ENCODE measurements at places on chromosomes 11 and 22.

- DNase-seq: peak; percentile 72
These were observed 60.8 kb upstream of the CCDC179 start for GRCh38 chr11:22920939-22921565.

- no peak for DNase-seq
These were observed 70.1 kb upstream of the LRRC55 start for GRCh38 chr11:57111619-57112018.

DNA sequence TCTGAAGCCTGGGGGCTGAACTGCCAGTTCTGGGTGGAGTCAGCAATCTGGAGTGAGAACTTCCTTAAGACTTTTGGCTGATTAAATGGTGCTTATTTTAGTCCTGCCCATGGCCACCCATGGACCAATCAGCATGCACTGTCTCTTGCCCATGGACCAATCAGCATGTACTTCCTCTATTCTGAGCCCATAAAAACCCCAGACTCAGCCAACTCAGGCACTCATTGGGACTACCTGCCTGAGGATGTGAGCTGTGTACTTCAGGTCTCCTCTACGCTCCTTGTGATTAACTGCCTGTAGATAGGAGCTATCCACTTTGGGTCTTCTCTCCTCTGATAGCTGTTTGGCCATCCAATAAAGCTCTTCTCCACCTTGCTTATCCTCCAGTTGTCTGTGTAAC, 342.3 kb upstream of the CCDC179 start:
- no peak for DNase-seq

DNA sequence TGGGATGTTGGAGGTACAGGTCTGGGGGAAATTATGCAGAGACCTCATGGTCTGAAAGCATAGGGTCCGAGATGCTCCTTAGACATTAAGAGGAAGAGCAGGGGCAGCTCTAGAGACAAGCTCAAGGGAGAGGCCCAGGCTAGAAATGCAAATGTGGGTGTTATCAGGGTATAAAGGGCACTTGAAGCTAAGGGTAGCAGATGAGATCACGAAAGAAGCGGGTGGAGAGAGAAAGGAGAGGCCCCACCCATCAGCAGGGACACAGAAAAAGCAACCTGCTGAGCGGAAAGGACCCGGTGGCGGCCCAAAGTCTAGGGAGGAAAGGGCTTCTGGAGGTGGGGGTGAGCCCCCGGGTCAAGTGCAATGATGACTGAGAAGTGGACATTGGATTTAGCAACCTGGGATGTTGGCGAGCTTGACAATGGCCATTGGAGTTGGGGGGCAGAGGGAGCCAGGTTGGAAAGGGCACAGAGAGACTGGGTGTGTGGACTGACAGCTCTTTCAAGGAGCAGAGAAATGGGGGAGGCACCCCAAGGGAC, 8.9 kb downstream of the TMPRSS6 start:
- no peak for DNase-seq

DNA sequence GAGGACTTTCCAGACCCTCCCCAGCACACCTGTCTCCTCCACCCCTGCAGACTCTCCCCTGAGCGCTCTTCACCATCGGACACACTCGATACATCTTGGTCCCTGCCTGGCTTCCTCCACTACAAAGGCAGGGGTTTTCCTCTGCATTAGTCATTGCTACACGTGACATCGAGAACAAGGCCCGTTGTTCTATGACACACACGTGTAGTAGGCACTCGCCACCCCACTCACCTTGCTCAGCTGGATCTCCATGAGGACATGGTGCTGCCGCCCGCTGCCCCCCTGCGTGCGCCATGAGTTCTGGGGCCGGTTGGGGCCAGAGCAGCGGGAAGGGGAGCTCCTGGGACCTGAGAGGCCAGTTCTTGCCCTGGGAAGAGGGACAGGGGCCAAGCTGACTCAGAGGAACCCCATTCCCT, 16.7 kb downstream of the ATG2A start:
- peak; percentile 18 for DNase-seq

GRCh38 chr22:29031227-29032011, 30.2 kb downstream of the C22orf31 start:
- peak; percentile 97 for DNase-seq

- peak; percentile 9 for DNase-seq
These were observed 112.9 kb downstream of the SPON1 start for GRCh38 chr11:14075118-14076078.

DNA sequence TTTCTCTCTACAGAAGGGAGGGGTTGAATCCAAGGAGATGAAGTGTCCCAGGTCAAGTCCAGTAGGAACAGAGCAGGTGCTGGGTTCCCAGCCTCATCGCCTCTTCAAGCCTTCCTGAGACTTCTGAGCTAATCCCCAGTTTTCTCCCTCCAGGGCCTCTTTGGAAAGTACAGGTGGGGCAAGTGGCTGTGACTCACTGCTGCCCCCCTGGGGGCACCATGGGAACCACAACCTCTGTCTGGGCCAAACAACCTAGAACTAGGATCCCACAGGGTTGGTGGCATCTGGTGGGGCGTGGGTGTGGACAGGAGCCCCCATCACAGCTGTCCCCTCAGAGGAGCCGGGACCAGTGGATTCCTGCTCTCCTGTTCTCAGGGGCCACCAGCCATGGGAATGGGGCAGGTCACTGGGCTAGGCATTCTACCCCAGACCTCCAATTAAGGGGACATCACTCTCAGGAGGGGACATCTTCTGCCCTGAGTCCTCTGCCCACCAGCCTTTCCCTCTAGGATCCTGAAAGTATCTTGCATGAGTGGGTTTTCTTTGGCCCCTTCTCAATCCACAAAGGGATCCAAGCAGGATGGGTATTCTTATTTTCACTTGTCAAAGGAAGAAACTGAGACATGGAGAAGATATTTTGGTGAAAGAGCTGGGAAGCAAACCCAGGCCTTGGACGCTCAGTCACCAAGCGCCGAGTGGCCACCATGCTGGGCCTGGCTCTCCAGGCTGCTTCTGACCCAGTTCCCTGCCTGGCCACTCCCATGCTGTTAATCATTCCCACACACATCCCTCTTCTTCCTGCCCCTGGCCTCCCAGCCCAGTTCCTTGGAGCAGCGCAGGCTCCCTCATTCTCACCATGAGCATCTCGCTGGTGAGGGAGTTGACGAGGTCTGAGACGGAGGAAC, 23.8 kb downstream of the LRRC10B start:
- peak; percentile 11 for DNase-seq

- DNase-seq: no peak
These were observed 55.9 kb downstream of the BTG4 start for GRCh38 chr11:111456086-111456858.

- DNase-seq: no peak
These were observed 58.5 kb downstream of the GAB4 start for GRCh38 chr22:16949561-16949960.

- DNase-seq: peak; percentile 12
These were observed 76.5 kb downstream of the LRRC4C start for GRCh38 chr11:41382927-41383326.

GRCh38 chr11:23364076-23364475, 503.8 kb upstream of the CCDC179 start:
- DNase-seq: peak; percentile 5

DNA sequence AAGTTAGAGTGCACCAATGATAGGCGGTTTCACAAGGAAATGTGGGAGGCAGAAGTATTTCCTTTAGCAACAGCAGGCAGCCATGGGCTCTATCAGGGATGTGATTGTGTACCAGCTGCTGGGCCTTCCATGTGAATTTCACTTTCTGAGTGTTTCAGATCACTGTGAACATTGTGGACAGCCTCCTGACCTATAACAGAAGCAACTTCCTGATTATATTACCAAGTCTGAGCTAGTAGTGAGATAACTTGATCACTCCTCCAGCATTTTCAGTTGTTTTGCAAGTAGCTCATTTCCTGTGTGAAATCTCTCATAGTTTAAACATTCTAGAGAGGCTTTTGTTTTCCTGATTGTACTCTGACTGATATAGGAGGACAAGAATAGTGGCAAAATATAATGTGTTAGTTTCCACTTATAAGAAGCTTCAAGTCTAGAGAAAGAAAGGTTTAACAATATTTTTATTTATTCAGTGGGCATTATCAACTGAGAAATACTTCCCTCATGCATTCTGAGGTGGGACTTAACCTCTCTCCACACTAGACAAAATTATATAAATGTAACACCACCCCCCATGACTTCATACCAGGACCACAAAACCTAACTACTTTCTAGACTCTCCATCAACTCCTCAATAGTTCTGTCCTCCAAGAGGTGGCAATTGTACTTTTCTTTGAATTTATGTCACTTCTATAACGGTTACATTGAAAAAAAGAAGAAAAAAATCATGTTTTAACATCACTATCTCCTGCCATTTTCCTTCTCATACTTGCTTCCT, 184.2 kb upstream of the LUZP2 start:
- peak; percentile 91 for DNase-seq

- DNase-seq: no peak
These were observed 18.2 kb downstream of the PVALB start for GRCh38 chr22:36798674-36799066.

DNA sequence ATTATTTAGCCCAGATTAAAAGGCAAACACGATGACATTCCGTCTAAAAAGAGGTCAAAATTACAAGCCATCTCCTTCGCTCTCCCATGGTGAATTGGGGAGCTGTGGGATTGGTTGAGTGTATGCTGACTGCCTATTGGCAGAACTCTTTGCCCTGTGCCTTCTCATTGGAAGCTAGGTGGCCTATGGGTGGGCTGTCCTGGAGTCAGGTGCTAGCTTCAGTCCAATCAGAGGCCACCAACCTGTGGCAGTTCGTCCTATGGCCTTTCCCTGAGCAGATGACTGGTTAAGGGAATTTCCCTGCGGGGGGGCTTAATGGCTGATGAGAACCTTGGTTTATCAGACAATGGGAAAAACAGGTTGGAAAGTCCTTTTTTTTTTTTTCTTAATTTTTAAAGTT, 3.2 kb upstream of the MTMR3 start:
- no peak for DNase-seq

- peak; percentile 60 for DNase-seq
These were observed 6.2 kb downstream of the PICALM start for GRCh38 chr11:86062719-86063118.

GRCh38 chr11:97454988-97455387, 1065.2 kb downstream of the JRKL start:
- peak; percentile 16 for DNase-seq

DNA sequence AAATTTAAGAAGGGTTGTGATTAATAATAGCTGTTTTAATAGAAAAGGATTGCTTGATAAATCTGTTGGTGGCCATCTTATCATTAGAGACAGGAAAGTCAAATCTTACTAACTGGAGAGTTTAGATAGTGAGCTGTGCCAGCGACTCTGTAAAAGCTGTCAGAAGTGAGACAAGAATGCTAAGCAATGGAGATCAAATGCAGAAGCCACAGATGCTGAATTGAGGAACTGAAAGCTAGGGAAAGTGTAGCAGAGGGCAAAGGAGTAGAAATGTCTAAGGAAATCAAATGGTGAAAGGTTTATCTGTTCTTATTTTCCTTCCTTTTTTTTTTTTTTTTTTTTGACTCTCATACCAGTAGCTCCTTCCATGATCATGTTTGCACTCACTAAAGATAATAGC, 13.7 kb downstream of the MS4A13 start:
- DNase-seq: no peak

DNA sequence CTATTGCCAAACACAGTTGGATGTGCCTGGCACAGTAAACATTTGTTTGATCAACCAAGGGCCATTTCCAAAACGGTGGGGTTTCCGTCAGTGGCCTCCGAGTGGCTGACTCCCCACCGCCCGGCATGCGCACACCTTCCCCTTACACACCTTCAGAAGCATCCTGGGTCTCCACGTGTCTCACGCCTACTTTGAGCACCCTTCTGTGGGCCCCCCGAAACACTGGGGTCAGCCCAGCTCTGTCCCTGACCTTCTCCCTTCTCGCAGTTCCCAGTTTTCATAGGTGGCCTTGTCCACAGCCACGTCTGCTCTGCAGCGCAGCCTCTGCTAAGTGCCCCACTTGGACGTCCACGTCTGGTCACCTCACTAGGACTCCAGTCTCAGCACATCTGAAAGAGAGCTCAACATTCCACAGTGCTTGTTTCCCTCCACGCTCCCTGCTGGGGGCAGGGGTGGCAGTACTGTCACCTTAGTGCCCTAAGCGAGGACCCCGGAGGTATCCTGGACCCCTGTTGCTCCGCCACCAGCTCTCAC, 13.2 kb upstream of the SHANK2 start:
- DNase-seq: no peak

- DNase-seq: peak; percentile 39
These were observed 26.9 kb downstream of the POLR3H start for GRCh38 chr22:41517172-41518047.

DNA sequence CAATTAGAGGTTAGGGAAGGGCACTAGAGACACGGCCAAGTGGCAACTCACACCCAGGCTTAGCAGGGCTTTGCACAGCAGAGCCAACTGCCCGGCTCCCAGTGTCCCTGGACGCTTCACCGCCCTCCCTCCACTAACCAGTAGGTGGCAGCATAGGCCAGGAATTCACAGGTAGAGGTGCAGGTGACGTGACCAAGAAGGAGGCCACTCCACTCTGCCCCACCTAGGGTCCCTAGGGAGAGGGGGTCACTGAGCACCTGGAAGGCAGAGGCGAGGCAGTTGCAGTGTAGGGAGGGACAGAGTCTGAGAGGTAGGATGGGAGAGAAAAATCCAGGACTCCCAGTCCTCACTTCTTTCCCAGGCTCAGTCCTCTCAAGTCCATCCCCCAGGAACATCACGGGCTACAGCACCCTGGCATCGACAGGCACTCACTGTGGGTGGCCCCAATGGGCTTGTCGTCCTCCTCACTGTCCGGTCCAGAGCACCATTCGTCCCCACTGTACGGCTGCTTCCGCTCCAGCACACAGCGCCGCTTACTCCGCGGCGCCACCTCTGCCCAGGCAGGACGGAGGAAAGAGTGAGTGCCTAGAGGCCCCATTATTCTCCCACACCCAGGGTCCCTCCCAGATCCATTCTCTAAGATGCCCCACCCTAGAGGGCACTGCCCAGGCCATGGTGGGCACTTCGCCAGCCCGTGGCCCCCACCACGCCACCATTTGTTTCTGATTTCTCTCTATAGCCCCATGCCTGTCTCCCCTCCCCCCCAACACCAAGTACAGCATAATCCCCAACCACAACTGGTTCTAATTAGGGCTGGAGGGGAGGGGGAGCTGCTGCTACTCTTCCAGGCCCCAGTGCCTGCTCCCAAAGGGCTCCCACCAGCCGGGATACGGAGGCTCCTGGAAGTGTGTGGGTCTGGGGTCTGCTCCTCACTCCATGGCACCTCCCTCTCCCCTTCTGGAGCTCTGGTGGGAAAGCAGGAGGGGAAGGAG, 18.4 kb downstream of the BCL9L start:
- DNase-seq: peak; percentile 56
